Psoas muscle (tissue), 8 donors: ENCODE measurements at places on chromosomes 1 and 21. TPM values are rescaled to one million over a fixed set of nuclear protein-coding genes. Genes with fewer than 3 reads are reported as not detected.

DNA sequence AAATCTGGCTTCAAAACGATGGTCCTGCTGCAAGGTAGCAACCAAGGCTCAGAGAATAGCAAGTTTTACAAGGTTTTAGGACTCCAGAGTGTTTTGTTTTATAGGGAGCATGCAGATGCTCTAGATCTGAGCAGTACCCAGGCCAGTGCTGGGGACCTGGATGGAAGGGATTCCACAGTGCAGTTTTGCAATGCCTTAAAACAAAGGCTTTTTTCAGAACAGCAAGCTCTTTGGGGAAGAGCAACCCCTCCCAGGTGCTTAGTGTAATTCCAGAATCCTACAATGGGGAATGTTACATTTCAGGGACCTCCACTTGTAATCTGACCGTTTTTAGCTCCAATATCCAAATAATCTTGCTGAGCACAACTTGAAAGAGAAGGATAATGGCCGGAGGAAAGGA is 6.7 kb downstream of the ROR1 start:
- H3K27ac ChIP-seq, result no peak overlapping the region
- H3K4me3 ChIP-seq, result no peak overlapping the region
- H3K4me1 ChIP-seq, result peaks cover 20% of the 10 kb centered on the region
- H3K27me3 ChIP-seq, result no peaks in the 10 kb centered on the region

- no peak overlapping the region for H3K27ac ChIP-seq
- DNase-seq, result no peak
- H3K27me3 ChIP-seq, result no peaks in the 10 kb centered on the region
- H3K4me3 ChIP-seq, result no peak overlapping the region
These were observed 9.8 kb upstream of the CELSR2 start for GRCh38 chr1:109239409-109240068.

- H3K27me3 ChIP-seq, result no peaks in the 10 kb centered on the region
- H3K4me1 ChIP-seq, result peaks cover 17% of the 10 kb centered on the region
- H3K27ac ChIP-seq, result no peak overlapping the region
- no peak for DNase-seq
- H3K4me3 ChIP-seq, result no peak overlapping the region
These were observed 39.4 kb downstream of the PIK3C2B start for GRCh38 chr1:204455063-204455830.

- H3K27me3 ChIP-seq, result no peaks in the 10 kb centered on the region
- DNase-seq, result peak; percentile 63
- H3K27ac ChIP-seq, result peak overlapping the region; percentile 87
- H3K36me3 ChIP-seq, result peaks cover 4% of the 10 kb centered on the region
- no peak overlapping the region for H3K4me3 ChIP-seq
- H3K4me1 ChIP-seq, result peaks cover 69% of the 10 kb centered on the region
These were observed 17.6 kb downstream of the GALNT2 start for GRCh38 chr1:230084408-230085177.

- no peaks in the 10 kb centered on the region for H3K4me1 ChIP-seq
- DNase-seq, result no peak
- no peaks in the 10 kb centered on the region for H3K36me3 ChIP-seq
These were observed 98.1 kb downstream of the TNNI3K start for GRCh38 chr1:74333244-74333643.

GRCh38 chr1:162349635-162350330 is 26.9 kb downstream of the SPATA46 start:
- DNase-seq, result no peak
- no peaks in the 10 kb centered on the region for H3K36me3 ChIP-seq
- no peaks in the 10 kb centered on the region for H3K27me3 ChIP-seq
- no peak overlapping the region for H3K4me3 ChIP-seq

DNA sequence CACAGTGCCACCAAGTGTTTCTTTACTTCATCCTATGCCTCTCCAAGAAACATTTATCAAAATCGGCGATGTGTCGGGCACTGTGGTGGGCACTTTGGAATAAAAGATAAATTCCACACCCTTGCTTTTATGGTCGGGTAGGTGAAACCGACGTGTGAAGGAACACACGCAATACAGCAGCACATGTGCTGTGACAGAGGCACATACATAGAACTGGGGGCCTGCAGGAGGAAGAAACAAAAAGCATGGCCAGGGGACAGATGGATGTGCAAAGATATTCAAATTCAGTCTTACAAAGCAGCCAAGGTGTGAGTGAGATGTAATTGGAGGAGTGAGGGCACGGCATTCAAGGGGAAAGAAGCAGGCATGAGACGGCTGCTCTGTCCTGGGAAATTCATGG is 282.0 kb downstream of the PBX1 start:
- no peaks in the 10 kb centered on the region for H3K4me1 ChIP-seq
- H3K27me3 ChIP-seq, result no peaks in the 10 kb centered on the region
- peaks cover under 1% of the 10 kb centered on the region for H3K36me3 ChIP-seq

GRCh38 chr1:187626056-187626455 is 797.3 kb downstream of the PLA2G4A start:
- no peak overlapping the region for H3K27ac ChIP-seq
- no peaks in the 10 kb centered on the region for H3K27me3 ChIP-seq
- H3K4me1 ChIP-seq, result no peaks in the 10 kb centered on the region
- no peak for DNase-seq
- no peaks in the 10 kb centered on the region for H3K36me3 ChIP-seq

DNA sequence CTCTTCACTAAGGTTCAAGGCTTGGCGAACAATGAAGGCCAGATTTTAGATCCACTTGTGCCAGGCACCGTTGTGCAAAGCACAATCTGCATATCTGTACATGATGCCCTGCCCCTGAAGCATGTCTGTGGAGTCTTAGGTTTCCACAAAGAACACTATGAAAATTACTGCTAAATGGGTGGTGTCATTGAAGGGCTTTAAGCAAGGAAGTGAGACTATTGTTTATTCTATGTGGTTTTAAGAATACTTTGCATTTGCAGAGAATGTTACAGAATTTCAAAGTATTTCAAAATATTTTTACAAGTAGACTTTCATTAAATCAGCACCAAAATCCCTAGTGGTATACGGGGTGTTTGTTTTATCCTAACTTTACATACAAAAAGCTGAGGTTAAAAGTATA is 8.8 kb downstream of the TSEN15 start:
- no peak overlapping the region for H3K27ac ChIP-seq
- no peaks in the 10 kb centered on the region for H3K27me3 ChIP-seq
- no peak for DNase-seq
- peaks cover 26% of the 10 kb centered on the region for H3K4me1 ChIP-seq
- no peak overlapping the region for H3K4me3 ChIP-seq

DNA sequence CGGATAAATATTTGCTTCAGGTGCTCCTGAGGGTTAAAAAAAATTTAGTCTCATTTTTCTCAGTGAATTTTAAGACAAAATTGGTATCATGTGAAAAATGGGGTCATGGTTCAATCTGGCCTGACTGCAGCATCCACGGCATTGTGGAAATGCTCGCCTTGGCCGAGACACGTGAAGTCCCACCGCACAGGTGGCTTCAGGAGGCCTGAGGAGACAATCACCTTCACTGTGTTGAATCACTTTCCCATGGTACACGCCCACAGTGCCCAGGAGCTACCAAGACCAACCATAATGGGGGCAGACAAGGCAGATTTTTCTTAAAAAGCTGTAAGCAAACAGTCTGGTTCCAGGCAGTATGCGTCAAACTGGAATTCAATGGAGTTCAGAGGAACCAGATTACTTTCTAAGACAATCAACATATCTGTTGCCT is 11.0 kb upstream of the CPLANE2 start:
- peaks cover 34% of the 10 kb centered on the region for H3K4me1 ChIP-seq
- no peak for DNase-seq
- no peaks in the 10 kb centered on the region for H3K27me3 ChIP-seq
- peaks cover 37% of the 10 kb centered on the region for H3K36me3 ChIP-seq
- peak overlapping the region; percentile 61 for H3K27ac ChIP-seq
- no peak overlapping the region for H3K4me3 ChIP-seq

DNA sequence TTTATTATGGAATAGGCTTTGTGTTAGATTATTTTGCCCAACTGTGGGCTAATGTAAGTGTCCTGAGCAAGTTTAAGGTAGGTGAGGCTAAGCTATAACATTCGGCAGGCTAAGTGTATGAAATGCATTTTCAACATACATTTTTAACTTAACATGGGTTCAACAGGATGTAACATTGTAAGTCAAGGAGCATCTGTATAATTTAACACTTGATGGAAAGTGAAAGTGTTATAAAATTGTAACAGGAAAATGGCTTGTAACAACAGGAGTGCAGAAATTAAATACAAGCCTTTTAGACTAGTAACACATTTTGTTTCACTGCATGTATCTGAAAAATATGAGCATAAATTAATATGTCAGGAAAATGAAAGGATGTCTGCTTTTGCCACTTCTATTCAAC is 42.3 kb downstream of the B3GALNT2 start:
- no peak overlapping the region for H3K27ac ChIP-seq
- H3K36me3 ChIP-seq, result no peaks in the 10 kb centered on the region
- DNase-seq, result no peak
- no peaks in the 10 kb centered on the region for H3K27me3 ChIP-seq
- no peak overlapping the region for H3K4me3 ChIP-seq

DNA sequence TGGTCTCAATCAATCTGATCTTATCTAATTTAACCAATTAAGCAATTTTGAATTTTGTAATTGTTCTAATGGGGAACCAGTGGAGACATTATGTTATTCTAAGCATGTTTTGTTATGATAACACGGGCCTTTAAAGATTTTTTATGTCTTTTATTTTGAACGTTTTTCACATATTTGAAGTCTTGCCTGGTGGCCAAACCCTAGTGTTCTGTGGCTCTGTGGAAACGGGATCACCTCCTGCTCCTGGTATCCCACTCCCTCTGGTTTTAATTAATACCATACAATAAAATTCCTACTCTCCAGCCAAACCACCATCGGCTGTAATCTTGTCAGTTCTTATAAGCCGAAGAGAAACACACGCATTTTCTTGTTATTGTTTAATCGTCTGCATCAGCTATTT is 22.9 kb upstream of the LMO4 start:
- no peaks in the 10 kb centered on the region for H3K36me3 ChIP-seq
- no peak overlapping the region for H3K4me3 ChIP-seq
- H3K4me1 ChIP-seq, result no peaks in the 10 kb centered on the region
- no peaks in the 10 kb centered on the region for H3K27me3 ChIP-seq
- H3K27ac ChIP-seq, result no peak overlapping the region

DNA sequence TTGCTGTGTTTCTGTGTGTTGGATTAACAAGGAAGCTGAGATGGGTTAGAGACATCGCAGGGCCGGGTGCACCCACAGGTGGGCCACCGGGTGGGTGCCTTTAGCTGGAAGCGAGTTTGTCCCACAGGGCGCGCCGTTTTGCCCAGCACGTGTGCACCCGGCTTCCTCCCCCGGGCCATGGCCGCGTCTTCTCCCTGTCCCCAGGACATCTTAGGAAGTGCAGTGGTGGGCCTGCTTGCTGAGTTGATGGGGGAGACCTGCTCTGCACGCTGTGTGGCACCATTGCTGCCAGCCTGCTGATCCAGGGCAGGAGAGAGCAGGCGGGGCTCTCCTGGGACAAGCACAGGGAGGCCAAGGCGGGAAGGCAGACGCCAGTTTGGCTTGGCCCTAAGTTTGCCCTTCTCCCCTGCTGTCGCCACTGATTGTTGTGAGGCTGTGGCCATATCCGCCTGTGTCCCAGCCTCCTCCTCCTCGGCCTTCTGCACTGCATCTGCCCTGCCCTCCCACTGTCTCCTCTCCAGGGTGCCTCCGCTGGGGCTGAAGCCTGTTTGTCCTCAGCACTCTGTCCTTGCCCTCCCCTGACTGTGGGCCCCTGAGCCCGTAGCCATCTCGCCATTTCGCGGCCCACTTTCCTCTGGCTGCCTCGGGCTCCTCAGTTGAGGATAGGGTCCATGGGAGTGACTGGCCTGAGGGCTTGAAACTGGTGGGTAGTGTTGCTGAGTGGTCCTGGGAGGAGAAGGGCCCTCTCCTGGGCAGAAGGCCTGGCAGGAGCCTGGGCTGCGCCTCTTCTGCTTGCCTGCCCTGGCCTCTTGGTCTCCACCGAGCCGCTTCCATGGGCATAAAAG is 47.6 kb downstream of the PKNOX1 start:
- H3K4me3 ChIP-seq, result no peak overlapping the region
- no peak for DNase-seq
- H3K4me1 ChIP-seq, result no peaks in the 10 kb centered on the region
- no peaks in the 10 kb centered on the region for H3K36me3 ChIP-seq

DNA sequence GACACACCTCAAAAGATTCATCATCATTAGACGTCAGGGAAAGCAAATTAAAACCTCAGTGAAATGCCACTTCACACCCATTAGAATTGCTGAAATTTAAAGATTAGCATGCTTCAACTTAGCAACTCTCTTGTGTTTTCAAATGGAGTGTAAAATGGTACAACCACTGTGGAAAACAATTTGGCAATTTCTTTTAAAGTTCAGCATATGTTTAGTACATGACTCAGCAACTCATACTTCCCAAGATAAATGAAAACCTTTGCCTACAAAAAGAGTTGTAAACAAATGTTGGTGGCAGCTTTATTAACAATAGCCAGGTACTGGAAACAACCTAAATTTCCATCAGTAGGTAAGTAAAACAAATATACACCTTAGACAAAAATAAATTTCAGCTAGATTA is 42.7 kb downstream of the ST3GAL3 start:
- H3K4me1 ChIP-seq, result no peaks in the 10 kb centered on the region
- H3K36me3 ChIP-seq, result no peaks in the 10 kb centered on the region
- H3K27me3 ChIP-seq, result no peaks in the 10 kb centered on the region
- DNase-seq, result no peak
- no peak overlapping the region for H3K4me3 ChIP-seq

- no peaks in the 10 kb centered on the region for H3K36me3 ChIP-seq
- H3K27me3 ChIP-seq, result peaks cover 7% of the 10 kb centered on the region
- peak; percentile 71 for DNase-seq
- H3K4me1 ChIP-seq, result peaks cover 15% of the 10 kb centered on the region
These were observed 1.0 kb downstream of the ROR1 start for GRCh38 chr1:63774617-63775417.

- DNase-seq, result no peak
- H3K36me3 ChIP-seq, result no peaks in the 10 kb centered on the region
- no peak overlapping the region for H3K4me3 ChIP-seq
- H3K27me3 ChIP-seq, result no peaks in the 10 kb centered on the region
- no peak overlapping the region for H3K27ac ChIP-seq
These were observed 23.2 kb upstream of the SPATA6 start for GRCh38 chr1:48495166-48495565.

GRCh38 chr1:44484155-44484688 is 79.2 kb downstream of the RNF220 start:
- H3K4me3 ChIP-seq, result no peak overlapping the region
- H3K4me1 ChIP-seq, result peaks cover 9% of the 10 kb centered on the region
- DNase-seq, result no peak
- H3K27ac ChIP-seq, result peak overlapping the region; percentile 52
- H3K27me3 ChIP-seq, result peaks cover 5% of the 10 kb centered on the region

Gene GSTM1
- 0.42 TPM for total RNA-seq

Gene ANKRD45
- not detected for total RNA-seq

Gene IFNLR1
- 3.9 TPM for total RNA-seq

Gene RGS18
- 1.0 TPM for total RNA-seq

Gene KRTAP13-2
- total RNA-seq, result not detected

Gene INTS11
- 80.8 TPM for total RNA-seq

Gene ZRANB2
- total RNA-seq, result 47.0 TPM

Gene CFHR2
- not detected for total RNA-seq
